Epithelial cell of proximal tubule (primary cell): ENCODE measurements at places on chromosomes 13 and 19. TPM values are rescaled to one million over a fixed set of nuclear protein-coding genes. Genes with fewer than 3 reads are reported as not detected.

- DNase-seq, result no peak
Measured at GRCh38 chr13:73943137-73943964, 190.9 kb downstream of the KLF12 start.

DNA sequence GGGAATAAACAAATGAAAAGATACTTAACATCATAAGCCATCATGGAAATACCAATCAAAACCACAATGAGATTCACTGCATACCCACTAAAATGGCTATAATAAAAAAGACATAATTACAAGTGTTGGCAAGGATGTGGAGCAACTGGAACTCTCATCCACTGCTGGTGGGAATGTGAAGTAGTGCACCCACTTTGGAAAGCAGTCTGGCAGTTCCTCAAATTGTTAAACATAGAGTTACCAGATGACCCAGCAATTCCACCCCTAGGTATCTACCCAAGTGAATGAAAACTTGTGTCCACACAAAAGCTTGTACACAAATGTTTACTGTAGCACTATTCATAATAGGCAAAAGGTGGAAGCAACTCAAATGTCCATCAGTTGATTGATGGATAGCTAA, 46.9 kb downstream of the FLT1 start:
- DNase-seq, result no peak

DNA sequence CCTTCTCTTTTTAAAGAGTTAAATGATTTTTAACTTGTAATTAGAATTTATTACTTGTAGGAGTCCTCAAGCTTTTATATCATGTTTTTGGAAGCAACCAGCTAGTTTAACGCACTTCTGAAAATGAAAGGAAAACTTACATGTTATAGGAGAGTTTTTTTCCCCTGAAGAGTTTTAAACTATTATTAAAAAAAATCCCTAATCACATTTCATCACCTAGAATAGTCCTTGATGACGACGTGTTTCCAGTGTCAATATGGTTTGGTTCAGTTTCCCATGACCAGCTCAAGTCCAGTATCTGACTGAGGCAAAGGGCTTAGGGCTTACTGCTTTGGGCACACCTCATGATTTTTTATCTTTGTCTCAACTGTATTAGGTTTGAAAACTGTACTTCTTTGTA, 36.0 kb downstream of the URI1 start:
- no peak for DNase-seq

- no peak for DNase-seq
Measured at GRCh38 chr19:51138549-51138979, 3.5 kb upstream of the SIGLEC7 start.

GRCh38 chr19:49971991-49972411, 11.0 kb upstream of the SIGLEC11 start:
- no peak for DNase-seq

GRCh38 chr19:49113762-49114629, at the start of gene LIN7B:
LIN7B (plus strand) TSS chr19:49114370; CDS start chr19:49114405, 35 bp downstream.
- DNase-seq, result no peak

DNA sequence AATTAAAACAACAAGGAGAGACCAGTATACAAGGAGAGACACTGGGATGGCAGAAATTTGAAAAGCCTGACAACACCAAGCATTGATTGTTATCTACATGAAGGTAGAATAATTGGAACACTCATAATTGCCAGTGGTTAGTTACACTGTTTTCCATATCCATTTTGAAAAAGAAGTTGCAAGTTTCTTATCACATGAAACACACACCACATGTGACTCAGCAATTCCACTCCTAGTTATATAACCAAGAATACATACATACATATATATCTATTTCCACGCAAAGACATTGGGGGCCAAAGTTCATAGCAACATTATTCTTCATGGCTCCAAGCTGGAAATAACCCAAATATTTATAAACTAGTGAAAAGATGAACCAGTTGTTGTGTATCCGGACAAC, 15.2 kb upstream of the PABPC3 start:
- no peak for DNase-seq

DNA sequence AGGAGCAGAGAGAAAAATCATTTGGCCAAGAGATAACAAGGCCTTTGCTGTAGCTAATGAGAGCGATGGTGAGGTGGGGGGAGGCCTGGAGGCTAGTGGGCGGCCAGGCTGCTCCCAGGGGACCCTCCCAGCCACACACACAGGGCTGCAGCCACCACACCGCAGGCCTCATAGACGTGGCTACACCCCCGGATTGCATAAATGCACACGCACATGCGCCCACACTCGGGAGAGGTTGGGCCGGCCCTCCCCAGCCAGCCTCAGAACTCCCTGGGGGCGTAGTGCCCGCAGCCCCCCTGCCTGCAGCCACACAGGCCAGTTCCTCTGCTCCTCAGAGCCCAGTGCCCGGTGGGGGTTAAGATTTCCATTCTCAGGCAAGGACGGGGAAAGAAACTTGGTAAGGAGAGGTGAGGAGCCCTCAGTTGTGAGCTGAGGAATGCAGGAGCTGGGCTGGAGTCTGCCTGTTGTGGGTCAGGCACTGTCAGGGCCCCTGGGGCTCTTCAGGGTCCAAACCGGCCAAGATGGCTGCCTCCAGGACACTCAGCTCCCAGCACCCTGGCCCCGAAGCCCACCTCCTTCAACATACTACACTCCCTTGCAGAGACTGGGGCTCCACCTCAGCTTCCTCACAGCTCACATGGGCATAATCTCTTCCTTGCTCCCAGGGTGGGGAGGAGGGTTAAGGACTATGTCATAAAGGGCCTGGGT, 8.0 kb downstream of the PTH2 start:
- DNase-seq, result no peak

- no peak for DNase-seq
Measured at GRCh38 chr19:55802281-55802680, 29.5 kb downstream of the NLRP11 start.

DNA sequence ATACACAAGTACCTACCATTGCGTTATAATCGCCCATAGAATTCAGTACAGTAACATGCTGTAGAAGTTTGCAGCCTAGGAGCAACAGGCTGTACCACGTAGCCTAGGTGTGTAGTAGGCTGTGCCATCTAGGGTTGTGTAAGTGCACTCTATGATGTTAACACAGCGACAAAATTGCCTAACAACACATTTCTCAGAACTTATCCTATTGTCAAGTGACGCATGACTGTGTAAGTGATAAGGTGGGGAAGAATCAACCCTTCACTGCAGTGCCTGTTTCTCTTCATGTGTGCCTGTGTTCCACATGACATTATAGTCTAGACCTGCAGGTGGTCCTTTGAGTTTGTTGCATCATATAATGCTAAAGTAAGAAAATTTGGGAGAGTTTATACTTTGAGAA, 94.0 kb downstream of the PCDH9 start:
- DNase-seq, result no peak

DNA sequence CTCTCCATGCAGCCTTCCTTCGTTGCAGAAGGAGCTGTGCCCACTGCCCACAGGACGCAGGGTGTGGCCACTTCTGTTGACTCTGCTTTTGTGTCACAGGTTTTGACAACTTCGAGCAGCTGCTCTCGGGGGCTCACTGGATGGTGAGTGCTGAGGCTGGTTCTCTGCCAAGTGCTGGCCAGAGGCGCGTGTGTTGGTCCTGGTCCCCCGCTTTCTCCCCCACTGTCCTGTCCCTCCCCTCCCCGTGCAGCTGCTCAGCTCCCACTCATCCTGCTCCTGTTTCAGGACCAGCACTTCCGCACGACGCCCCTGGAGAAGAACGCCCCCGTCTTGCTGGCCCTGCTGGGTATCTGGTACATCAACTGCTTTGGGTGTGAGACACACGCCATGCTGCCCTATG, 10.6 kb upstream of the PDCD2L start:
- no peak for DNase-seq

DNA sequence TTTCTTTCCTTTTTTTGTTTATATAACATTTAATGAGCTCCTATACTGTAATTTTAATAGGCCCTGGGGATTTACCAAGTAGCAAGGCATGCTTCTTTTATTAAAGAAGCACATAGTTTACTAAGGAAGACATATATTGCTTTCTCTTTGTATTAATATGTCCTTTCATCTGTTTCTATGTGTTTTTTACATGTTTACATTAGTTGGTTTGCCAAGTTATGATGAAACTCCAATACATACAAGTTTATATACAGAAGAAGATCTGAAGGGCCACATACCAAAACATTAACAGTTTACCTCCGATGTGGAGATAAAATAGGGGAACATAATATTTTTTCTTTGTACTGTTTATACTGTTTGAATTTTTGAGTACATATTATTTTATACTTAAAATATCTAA, 100.9 kb downstream of the LACC1 start:
- no peak for DNase-seq

GRCh38 chr19:5672708-5673459, 7.4 kb downstream of the MICOS13 start:
- DNase-seq, result no peak

The POU4F1 gene
- total RNA-seq, result under 0.01 TPM in 1 of 2 replicates, not detected in the other

The ZNF616 gene
- 3.5 and 3.6 TPM in 2 replicates for total RNA-seq
